Cardiac septum (tissue), 1 donor: ENCODE measurements at places on chromosomes 1 and 21.
A peak's percentile ranks its signal among the peaks of the same experiment; 100 is the strongest.

DNA sequence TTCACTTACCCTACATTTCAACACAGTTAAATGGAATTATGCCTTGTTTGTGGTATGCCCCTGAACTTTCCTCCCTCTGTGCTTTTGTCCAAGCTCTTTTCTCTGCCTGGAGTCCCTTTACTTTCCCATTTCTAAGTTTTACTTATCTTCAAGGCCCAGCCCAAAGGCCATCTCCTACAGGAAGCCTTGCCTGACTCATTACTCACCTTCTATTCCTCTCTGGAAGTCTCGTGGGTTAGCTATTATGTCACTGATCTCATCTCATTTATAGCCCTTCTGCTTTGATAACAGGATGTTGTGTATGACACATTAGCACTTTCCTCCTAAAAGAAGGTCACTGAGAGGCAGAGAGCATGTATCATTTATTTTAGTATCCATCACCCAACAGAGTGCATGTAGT lies 78.8 kb upstream of the CD1D start:
- no peak for DNase-seq

DNA sequence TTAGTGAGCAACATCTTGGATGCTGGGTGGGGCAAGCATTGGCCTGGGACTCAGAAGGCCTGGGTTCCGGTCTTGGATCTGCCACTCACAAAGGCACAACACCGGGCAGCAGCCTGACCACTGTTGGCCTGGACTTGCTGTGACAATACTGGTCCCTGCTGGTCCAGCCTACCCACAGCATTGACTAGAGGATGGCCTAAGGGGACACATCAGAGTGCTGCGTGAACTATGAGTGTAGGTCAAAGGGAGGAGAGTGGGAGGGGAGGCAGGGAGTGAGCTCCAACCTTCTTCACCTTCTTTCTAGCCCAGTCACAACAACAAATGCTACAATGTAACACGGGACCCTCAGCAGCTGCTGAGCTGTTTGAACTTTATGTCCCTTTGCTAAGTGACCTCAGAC lies 31.1 kb downstream of the TMEM50A start:
- no peak for DNase-seq

DNA sequence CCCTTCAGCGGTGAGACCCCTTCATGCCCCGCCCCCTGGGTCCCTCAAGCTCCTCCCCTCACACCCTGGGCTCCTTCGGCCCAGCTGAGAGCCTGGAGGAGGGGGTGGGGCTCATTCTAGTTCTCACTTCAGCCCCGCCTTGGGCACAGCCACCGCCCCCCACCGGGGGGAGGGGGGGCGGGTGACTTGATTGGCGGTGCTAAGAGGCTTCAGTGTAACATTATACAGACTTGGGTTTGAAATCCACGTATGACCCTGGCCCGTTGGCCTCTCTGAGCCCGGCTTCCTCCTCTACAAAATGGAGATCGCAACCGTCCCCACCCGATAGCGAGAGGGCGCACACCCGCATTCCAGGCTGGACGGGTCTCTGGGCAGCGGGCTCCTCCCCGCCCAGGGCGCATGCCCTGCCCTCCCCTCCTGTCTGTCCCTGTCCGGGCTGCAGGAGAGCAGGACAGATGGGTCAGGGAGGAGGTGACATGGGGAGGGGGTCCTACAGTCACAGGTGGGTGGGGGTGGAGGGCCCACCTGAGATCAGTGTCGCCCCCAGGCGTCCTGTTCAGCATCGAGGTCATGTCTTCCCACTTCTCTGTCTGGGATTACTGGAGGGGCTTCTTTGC lies 5.1 kb downstream of the CLCNKB start:
- no peak for DNase-seq

DNA sequence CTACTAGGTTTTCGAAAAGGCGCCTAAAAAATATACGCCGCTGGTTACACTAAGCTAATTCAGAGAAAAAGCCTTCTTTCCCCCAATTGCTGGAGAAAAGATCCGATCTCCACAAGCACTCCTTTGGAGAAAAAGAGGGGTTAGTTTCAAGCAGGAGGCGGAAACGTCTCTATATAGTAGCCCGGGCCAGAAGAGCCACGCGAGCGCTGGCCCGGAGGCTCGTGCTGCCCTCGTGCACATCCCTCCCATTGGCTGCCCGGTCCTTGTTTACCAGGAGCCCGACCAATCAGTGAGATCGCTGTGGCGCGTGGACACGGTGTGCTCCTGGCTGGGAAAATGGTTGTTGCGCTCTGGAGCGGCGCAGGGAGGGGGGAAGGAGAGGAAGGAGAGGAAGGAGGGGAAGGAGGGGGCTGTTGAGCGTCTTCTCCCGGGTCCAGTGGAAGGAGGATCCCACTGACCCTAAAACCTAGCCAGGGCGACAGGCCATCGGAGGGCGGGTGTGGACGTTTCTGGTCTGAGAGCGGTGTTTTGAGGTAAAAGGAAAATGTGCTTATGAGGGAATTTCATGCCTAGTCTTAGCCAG lies at the start of gene TXNIP:
TXNIP (minus strand) TSS at position 147 of the 583 bp plus-strand sequence. CDS start 313 bp downstream, outside the sequence.
- DNase-seq, result peak; percentile 100

DNA sequence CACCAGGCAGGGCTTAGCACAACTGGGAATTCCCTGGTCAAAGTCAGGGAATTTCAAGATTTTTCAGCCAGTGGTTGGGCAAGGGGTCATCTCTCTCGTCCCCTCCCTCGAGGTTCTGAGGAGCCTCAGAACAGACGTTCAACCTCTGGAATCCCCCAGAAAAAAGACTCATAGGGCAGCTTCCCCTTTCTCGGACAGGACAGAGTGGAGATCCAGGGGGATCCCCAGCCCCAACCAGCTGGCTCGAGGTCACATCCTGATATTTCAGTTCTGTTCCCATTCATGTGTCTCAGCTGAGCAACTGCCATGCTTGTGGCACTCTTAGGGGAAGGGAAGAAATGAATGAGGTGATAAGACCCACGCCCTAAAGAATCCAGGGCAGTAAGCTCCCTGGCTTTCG lies 4.9 kb upstream of the LAD1 start:
- DNase-seq, result no peak

GRCh38 chr1:63813829-63814277 lies 40.0 kb downstream of the ROR1 start:
- DNase-seq, result no peak

DNA sequence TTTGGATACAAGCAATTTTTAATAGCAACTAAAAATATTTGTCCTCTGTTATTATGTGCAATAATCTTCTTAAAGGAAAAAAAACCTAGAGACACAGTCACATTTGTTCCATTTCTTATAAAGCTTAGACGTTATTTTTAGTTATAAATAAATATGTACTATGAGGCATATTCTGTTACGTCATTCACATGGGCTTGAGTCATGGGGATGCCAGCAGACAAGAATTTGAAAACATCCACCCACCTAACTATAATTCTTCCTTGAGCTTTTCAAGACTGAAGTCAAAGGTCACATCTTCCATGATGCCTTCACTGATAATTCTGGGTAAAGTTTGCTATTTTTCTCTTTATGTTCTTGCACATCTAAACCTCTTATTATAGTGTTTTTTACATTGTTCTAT lies 268.8 kb downstream of the KCTD3 start:
- no peak for DNase-seq

- no peak for DNase-seq
These were observed 60.7 kb upstream of the COG2 start for GRCh38 chr1:230581446-230582079.

- DNase-seq, result no peak
These were observed 33.9 kb downstream of the TRIM62 start for GRCh38 chr1:33147997-33148314.

GRCh38 chr1:98692482-98692881 lies 31.0 kb downstream of the SNX7 start:
- DNase-seq, result no peak

- no peak for DNase-seq
These were observed 131.3 kb downstream of the EIF4G3 start for GRCh38 chr1:21045351-21045750.

DNA sequence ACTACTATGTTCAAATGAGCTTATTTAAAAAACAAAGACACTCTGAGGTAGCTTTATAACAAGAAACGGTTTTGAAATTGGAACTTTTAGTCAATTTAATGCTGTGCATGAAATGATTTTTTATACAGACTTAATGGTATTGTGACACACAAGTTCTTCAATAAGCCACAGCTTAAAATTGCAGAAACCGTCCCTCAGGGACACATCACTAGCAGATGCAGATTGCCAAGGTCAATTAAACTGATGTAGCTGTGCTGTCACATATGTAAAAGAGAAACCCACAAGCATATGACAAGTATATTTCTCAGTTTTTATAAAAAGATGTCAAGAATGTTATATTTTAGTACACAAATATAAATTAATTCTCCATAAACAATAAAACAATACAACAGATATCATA lies 366.9 kb downstream of the DPYD start:
- no peak for DNase-seq

DNA sequence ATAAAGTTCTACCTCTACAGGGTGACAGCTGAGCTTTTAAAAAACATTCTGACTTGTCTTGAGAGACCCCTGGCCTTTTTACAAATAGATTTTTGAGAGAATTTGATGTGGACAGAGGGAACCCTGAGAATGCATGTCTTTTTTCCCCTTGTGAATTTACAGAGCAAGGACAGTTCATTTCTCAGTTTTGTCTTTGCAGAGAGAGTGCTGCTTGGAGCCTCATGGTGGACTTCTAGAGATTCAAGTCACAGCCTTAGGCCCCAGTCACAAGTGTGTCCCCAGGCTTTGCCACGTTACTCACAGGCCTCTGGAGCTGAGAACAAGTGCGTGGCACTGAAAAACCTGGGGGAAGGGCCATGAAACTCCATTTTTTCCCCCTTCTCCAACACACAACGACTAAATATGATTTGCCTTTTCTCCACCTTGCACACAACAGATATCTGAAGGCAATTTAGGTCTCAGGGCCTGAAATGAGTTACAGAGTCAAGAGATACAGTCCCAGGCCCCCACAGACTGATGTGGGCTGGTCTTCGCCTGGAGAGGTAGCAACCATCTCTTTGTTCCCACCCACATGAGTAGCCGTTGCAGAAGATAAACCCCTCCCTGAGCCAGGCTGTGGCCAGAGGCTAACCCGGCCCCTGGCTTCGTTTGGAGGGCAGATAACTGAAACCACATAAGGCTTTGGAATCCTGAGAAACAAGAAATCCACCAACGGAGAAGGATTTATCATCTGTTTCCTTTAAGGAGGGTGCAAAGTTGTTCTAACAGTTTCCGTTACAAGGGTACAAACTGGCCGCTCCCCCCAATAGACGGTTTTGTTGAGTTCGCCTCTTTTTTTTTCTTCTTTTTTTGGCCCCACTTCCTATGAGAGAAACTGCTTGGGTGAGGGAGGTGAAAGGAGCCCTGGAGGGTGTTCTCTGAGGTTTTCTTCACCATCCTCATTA lies 1.0 kb upstream of the PIGV start:
- DNase-seq, result peak; percentile 84

GRCh38 chr1:204162494-204163074 lies 3.6 kb downstream of the REN start:
- DNase-seq, result peak; percentile 85

- DNase-seq, result peak; percentile 80
These were observed 19.8 kb downstream of the NENF start for GRCh38 chr1:212452323-212453155.

DNA sequence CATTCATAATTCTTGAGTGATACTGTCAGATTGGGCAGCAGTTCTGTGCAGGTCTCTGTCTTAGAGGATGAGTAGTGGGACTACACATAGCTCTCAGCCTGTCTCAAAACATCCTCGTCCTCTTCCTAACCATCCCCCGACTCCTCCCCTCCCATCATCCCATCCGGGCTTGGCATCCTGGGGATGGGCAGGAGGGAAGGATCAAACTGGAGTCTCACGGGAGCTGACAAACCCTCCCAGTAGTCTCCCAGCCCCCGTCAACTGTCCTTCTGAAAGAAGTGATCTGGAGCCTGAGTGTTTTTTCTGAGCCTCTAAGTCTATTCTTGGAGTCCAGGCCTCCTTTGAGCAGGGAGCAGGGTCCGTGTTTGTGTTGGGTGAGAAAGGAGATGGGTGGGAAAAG lies 102.0 kb downstream of the PAX7 start:
- peak; percentile 4 for DNase-seq

- no peak for DNase-seq
These were observed 767 bp downstream of the PDIK1L start for GRCh38 chr1:26112407-26112775.

DNA sequence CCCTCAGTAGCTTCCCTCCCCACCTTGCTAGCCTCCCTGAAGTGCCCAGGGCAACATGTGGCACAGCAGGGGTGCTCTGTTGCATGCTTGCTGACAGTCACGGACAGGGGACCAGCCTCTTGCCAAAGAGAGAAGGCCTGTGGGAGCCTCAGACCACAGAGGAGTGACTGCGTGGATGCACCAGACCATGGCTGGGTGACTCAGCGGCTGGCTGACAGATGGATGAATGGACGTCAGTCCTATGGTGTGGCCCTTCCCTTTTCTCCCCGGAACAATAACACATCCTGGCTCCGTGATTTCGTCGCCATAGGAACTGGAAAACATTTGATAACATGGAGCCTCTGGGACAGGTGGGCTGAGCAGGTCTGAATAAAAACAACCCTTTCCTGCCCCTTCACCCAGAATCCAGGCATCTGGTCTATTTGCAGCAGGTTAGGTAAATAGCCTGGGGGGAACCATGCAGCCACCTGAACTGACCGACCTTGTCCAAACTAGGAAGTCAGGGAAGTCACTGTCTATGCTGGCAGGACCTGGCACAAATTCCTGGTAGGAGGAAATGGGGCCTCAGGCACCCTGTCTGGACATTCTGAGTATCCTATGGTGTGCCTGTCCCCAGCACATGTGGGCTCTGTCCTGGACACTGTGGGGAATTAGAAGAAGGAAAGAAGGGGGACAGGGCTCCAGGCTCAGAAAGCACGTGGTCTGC lies 53.3 kb downstream of the NENF start:
- no peak for DNase-seq

DNA sequence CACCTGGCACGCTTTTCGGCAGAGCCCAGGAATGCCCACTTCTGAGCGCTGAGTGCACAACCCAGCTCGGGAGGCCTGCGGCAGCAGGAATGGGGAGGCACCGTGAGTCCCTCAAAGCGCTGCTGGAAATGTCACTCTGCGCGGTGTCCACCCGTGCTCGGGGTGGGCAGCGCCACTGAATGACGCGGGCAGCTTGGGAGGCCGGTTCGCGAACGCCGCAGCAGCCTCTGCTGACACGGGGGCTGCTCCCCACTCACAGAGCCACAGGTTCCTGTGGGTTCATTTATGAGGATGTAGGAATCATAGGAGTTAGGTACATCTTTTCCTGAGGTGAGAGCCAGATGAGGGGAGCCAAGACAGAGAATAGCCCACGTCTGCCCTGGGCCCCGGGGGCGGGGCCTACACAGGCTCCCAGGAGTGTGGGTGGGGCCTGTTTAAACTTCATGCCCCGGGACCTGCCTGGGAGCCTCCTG lies 146.7 kb upstream of the COL6A1 start:
- peak; percentile 57 for DNase-seq

DNA sequence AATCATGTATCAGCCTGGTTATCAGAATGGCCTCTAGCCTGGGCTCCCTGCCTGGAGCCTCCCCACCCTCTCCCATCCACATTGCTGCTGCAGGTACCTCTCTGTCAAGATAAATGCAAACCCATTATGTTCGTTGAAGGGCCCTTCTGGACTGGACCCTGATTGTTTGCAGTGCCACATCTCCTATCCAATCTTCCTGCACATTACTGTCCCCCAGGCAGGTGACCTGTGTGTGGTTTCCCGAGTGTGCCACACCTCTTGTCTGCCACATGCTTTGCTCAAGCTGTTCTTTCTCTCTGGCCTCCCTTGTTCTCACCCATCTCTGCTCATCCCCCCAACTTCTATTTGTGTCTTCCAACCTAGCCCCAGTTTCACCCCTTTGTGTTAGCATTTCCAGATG lies 32.4 kb downstream of the IER5 start:
- no peak for DNase-seq

- DNase-seq, result no peak
These were observed 435.3 kb upstream of the USP24 start for GRCh38 chr1:55650444-55650843.
